Osteoblast (primary cell): ENCODE measurements at places on chromosomes 5 and 9.

- no peak for DNase-seq
Measured at GRCh38 chr9:37209431-37210386, 89.3 kb downstream of the ZCCHC7 start.

DNA sequence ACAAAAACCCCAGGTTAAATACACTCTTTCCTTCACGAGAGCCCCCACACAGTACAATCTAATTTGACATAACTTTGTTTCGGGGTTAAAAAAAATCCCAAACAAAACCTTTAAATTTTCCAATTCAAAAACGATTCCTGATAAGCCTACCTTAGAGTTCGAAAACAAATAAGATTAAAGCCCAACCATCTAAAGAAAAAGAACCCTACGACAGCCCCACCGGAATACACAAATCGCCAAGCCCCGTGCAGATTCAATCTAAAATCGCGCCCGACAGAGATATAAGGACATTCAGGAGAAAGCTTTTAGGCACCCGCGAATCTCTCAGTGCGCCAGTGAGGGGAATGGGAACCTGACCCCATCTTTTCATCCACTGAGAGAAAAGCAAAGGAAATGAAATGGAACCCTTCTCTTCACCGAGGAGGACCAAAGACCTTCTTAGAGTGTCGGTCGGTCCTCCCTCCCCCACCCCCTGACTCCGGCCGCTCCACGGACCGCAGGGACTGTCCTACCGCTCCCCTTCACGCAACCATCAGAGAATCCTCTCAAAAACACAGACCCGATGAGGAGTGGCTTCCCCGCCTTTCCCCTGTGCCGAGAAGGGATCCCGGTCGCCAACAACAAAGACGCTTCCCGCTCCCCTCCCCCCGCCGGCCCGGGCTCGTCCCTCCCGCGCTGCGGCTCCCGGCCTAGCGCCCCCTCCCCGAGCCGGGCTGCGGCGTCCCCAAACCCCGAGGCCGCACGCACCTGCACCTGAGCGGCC, 925 bp downstream of the ABHD17B start:
- DNase-seq, result peak; percentile 57

DNA sequence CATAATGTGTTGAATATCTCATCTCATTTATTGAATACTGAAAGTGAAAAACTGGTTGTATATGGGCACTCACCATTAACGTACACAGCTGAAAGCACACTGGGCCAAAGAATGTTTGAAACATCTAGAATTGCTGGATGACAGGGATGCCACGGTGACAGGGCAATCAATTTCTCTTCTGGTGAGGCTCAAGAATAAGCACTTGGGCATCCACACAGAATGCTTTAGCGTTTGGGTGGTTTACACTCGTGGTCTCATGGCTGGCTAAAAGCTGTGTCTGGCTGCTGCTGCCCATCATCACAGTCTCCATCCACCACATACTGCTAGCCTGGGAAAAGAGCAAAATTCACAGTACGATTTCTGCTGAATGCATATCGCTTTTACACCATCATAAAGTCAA, 30.7 kb upstream of the IL31RA start:
- no peak for DNase-seq

DNA sequence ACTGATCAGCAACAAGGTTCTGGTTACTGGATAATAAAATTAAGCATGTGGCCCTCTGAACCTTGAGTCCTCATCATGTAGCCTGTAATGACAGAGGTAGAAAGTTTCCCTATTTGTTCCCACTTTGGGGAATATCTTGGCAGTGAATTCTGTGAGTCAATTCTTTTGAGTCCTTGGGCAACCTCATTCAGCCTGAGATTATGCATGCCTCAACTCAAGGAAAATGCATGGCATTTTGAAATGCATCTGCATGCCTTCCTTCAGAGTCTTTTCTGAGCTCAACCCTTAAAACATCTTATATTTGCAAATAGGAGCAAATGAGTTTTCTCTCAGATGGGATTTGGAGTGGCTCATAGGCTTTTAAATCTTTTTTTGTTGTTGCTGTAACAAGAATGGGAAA, 218.1 kb upstream of the CD180 start:
- DNase-seq, result peak; percentile 35

DNA sequence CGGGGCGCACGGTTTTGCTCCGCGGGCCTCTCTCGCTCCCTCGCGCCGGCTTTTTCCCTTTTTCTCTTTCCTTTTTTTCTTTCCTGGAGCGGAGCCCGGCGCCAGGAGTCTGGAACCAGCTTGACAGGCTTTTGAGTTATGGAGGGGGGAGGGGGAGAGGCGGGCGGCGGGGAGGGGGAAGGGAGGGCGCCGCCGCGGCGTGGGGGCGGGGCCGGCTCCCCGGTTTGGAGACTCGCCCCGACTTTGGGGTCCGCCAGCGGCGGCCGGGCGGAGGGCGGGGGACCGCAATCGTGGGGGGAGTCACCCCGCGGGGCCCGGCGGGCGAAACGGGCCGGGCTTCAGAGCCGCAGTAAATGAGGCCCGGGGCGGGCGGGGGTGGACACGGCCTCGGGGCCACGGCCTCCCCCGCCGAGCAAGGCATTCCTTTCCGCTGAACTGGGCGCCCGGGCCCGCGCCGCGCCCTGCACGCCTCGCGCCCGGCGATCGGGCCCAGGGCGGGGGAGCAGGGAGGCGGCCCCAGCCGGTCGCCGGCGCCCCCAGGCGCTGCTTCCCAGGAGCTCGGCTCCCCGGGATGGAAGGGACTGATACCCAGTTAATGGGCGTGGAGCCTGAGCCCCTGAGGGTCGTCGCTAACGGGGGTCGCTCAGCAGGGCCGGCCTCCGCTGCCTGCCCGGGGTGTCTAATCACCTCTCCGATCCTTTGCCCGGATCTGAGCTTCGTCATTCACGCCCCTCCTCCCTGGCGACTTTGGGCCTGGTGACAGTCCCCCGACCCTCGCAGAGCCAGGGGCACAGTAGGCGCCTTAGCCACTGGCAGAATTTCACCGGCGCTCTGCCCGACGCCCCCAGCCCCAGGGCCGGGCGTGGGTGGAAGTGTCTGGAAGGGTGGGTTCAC, 138.1 kb downstream of the C9orf50 start:
- peak; percentile 99 for DNase-seq

DNA sequence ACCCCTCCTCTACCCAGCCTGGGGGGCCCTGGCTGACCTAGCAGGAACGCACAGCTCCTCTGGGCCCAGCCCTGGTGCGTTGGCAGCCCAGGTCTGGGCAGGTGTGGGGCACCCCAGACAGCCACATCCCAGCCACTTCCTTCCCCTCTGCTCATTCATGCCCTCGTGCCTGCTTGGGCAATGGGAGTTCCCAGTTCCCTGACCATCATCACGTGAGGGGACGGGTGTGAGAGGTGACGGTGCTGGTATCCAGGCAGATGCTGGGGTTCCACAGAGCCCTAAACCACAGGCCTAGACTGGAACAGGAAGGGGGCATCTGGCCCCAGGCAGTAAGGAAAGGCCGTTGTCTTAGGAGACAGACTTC, 8.4 kb downstream of the RALGDS start:
- peak; percentile 85 for DNase-seq

DNA sequence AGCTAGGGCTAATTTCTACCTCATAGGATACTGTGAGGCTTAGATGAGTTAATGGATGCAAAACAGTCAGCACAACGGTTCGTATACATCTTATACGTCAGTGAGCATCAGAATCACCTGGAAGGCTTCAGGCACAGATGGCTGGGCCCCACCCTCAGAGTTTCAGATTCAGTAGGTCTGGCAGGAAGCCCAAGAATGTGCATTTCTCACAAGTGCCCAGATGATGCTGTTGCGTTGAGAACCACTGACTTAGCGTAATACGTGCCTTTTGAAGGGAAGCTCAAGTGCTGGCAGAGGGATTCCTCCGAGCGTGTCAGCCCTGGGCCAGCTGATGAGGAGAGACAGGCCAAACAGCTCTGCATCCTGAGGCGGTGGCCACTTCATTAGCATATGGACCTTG, 117.1 kb upstream of the WWC1 start:
- no peak for DNase-seq

DNA sequence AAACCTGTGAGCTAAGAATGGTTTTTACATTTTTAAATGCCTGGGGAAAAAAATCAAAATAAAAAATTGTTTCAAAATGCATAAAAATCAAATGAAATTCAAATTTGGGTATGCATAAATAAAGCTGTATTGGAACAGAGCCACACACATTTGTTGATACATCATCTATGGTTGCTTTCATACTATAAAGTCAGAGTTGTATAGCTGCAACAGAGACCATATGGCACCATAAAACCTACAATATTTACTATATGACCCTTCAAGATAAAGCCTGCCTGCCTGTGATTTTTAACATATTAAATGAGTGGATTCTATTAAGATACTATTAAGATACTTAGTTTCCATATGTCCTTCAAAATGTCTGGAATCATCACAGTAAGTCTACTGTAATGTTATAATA, 40.0 kb downstream of the AUH start:
- DNase-seq, result no peak

- DNase-seq, result no peak
Measured at GRCh38 chr5:14669975-14670374, 5.5 kb downstream of the OTULIN start.

- no peak for DNase-seq
Measured at GRCh38 chr5:67337751-67338150, 141.2 kb upstream of the CD180 start.

DNA sequence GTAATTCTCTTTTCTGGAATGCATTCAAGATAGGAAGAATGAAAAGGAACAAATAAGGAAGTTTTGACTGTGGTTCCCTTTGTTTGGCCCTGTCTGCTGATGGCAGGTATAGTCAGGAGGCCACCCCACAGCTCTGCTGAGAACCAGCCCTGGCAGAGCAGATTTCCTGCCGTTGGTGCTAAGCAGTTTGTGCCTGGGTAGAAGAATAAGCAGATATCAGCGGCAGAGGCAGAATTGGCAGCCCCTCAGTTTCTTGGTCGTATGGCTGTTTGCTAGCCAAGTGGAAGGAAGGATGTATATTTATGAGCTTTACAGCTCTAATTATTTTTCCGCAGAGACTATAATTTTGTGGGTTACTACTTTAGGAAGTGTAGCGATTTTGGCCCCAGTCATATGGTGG, 310.2 kb upstream of the RFX3 start:
- DNase-seq, result no peak

GRCh38 chr5:151624476-151624875, 33.3 kb upstream of the FAT2 start:
- no peak for DNase-seq

DNA sequence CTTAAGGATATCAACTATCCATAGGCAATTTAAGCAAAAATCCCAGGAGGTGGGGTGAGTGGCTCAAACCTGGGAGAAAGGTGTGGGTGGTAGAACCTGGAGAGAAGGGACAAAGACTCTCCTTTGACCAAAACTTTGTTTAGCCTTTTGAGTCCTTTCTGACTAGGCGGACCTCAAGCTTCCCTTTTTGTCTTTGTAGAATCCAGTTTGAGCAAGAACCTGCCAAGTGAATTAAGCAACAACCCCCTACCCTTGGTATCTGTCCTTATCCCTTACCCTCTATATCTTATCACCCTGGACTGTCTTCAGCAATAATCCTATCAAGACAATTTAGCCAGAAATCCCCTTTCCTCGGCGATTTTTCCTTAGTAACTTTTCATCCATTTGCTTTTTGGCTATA, 53.5 kb upstream of the SLC28A3 start:
- DNase-seq, result no peak

- DNase-seq, result peak; percentile 90
Measured at GRCh38 chr5:139660105-139660922, 12.2 kb downstream of the CXXC5 start.

- no peak for DNase-seq
Measured at GRCh38 chr5:154794525-154795234, 39.5 kb downstream of the LARP1 start.

GRCh38 chr9:109641372-109641659, 138.7 kb upstream of the PALM2AKAP2 start:
- DNase-seq, result no peak

DNA sequence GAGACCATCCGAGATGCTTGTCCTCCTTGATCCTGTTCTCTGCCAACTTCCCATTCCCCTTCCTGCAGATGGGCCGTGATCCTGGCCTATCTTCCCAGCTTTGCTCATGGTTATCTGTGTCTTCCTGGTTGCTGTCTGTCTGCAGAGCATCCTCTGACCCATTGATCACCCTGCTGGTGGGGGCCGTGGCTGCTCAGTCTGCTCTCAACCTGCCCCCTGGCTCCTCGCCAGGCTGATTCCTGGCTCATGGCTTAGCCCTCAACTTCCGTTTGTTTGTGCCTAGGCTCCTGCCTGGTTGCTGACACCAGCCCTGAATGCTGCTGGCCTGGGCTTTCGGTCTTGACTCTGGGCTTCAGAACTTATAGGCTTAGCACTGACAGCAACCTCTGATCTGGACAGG, 67.1 kb upstream of the SMIM15 start:
- DNase-seq, result no peak

GRCh38 chr5:57174128-57174889, 450 bp downstream of the GPBP1 start:
- DNase-seq, result peak; percentile 73

DNA sequence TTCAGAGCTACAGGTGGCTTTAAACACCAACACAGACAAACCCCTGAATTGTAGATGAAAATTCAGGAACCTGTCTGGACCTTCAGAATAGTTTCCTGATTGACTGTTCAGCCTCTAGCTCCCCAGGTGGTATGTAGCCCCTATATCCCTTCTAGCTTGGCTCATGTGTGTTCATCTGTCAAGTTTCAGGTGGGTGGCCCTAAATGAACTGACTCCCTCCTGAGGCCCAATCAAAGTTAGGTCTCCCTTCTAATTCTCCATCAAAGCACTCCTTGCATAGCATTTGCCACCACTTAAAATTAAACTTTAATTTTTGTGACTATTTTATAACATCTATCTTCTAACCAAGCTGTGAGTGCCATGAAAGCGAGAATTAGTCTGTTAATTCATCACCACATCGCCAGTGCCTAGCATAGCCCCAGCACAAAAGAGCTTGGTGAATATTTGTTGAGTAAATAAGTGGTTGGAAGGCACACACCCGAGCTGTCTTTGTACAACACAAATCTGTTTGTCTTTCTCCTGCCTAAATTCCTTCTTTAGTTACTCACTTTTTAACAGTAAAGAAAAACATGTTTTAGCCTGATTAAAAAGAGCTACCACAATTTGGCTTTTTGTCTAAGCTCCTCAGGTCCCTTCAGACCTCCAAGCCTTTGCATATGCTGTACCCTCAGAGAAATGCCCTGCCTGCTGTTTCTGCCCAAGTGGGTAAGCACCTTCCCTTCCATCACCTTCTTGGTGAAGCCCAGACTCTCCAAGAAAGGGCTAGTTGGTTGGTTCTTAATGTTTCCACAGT, 138.1 kb upstream of the HMHB1 start:
- DNase-seq, result peak; percentile 36

GRCh38 chr9:105150991-105151685, 93.3 kb upstream of the SLC44A1 start:
- DNase-seq, result peak; percentile 67

DNA sequence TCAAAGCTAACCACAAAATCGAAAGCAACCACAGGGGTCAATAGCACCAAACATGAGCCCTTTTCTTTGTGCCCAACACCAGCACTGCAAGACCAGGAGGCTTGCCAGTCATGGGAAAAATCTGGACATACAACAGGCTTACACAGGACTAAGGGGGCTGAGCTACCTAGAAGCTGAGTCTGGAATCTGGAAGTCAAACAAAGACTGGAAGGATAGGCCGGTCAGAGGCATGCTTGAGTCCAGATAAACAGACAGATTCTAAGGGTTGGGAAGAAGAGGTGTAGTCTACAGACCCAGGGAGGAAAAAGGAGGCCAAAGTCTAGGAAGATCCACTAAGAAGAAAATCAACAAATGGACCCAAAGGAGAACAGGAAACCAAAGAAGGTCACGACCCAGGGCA, 73.3 kb downstream of the MYO10 start:
- DNase-seq, result no peak
